ENCODE measurements at places on chromosomes 2 and 18.
A peak's percentile ranks its signal among the peaks of the same experiment; 100 is the strongest.

GRCh38 chr18:1648712-1649111 is 744.0 kb downstream of the ADCYAP1 start:
- DNase-seq, result no peak

DNA sequence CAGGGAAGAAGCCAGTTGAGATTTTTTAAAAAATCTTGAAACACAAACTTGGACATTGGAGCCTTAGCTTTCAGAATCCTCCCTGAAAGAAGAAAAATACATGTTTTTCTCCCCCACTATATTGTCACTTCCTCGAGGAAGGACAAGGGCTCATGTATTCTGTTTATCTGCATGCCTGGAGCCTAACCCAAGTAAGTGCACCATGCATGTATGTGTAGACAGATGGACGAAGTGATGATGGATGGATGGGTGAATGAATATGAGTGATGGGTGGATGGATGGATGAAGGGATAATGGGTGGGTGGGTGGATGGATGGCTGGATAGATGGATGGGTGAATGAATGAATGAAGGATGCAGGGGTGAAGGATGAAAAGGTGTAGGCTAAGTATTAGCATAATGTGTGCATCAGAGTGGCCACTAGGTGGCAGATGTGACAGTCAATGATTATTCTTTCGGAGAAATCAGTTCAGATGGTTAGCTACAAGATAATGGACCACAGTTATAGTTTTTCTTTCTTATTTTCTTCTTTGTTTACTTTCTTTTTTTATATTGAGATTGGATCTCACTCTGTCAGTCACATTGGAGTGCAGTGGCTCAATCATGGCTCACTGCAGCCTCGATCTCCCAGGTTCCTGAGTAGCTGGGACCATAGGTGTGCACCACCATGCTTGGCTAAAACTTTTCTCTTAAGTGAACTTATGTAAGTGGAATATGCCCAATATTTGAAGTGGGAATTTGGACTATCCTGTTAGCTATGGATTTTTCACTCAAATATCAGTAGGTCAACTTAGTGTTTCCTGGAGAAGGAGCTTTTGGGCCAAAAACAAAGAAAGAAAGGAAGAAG is 18.5 kb upstream of the CCDC93 start:
- no peak for DNase-seq

GRCh38 chr2:170819680-170820664 is 3.3 kb downstream of the GAD1 start:
- DNase-seq, result no peak

DNA sequence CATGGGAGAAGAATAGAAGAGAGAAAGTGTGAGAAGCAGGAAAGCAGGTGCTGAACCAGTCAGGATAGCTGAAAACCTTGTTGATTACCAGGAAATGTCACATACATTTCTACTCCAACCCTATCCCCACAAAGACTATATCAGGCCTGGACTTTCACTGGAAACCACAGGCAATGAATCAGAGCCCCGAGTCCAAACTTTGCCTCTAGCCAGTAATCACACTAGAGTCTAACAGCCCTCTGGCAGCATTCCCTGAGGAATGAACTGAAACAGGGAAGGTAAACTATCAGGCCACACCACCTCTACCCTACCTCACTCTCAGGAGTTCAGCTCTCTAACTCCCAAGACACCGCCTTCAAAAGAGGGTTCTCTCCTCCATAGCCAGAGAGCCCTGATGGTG is 18.7 kb upstream of the IHH start:
- no peak for DNase-seq

GRCh38 chr2:109031476-109032228 is 42.6 kb upstream of the EDAR start:
- no peak for DNase-seq

GRCh38 chr18:32271672-32272208 is 81.9 kb downstream of the MEP1B start:
- DNase-seq, result peak; percentile 6

DNA sequence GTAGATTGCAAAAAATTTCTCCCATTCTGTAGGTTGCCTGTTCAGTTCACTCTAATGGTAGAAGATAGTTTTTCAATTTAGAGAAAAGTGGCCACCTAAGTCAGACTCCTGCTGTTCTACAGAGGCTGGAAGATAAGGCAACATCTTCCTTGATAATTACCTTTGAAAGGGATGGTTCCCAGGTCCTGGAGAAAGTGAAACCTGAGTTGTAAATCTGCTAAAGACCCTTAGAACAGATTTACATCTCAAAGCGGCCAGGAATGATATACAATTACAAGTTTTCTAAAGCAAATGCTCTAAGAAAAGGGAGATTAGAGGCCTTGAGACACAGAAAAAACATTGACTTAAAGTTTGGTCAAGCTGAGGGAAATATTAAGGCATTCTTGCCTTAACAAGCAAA is 1350.2 kb upstream of the FAM98A start:
- no peak for DNase-seq

GRCh38 chr2:156649596-156649995 is 213.4 kb downstream of the GPD2 start:
- DNase-seq, result no peak

DNA sequence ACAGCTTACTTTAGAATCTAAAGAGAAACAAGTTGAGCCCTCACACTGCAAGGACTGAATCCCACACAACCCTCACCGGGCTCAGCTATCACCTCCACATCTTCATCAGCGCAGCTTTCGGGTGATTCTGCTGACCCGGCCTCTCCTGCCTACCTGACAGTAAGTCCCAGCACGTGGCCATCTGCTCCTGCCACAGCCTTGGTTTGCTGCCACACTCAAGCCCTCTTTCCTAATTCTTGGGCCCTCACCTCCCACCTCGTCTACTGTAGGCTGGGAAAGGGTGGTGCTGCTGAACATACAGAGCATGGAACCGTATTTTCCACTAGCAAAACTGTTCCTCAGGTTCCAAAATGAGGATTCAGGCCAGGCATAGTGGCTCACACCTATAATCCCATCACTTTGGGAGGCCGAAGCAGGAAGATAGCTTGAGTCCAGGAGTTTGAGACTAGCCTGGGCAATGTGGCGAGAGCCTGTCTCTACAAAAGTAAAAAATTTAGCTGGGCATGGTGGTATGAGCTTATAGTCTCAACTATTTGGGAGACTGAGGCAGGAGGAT is 55.3 kb upstream of the HAAO start:
- no peak for DNase-seq

GRCh38 chr2:128550389-128550788 is 231.7 kb upstream of the HS6ST1 start:
- DNase-seq, result no peak

DNA sequence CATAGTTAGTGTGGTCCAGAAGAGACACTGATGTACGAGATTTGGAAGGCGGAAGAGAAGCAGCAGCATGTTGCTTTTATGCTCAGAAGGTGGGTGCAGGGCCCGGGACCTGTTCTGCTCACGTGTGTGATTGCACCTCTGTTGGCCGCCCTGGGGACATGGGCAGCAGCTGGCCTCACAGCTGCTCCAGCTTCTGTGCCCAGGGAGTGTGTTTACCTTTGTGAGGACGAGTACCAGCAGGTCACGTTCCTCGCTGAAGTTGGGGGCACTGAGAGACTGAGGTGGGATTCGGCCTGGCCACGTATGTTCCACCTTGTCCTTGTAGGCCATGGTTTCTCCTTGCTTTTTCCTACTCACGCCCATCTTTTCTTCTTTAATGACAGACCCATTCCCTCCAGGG is 86.3 kb downstream of the PMAIP1 start:
- no peak for DNase-seq

DNA sequence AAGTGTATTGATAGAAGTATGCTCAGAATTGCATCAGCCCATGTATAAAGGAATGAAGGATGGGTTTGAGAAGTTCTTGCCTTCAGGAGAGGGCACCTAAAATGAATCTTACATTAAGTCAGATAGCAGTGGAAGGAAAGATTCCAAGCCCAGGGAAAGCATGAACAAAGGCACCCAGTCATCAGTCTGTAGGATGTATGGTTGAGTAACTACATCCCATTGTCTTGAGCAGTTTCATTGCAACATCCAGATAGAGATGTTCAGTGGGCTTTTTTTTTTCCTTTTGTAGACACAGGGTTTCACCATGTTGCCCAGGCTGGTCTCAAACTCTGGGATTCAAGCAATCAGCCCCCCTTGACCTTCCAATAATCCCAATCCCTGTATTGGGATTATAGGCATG is 80.7 kb downstream of the ARHGAP28 start:
- DNase-seq, result no peak

DNA sequence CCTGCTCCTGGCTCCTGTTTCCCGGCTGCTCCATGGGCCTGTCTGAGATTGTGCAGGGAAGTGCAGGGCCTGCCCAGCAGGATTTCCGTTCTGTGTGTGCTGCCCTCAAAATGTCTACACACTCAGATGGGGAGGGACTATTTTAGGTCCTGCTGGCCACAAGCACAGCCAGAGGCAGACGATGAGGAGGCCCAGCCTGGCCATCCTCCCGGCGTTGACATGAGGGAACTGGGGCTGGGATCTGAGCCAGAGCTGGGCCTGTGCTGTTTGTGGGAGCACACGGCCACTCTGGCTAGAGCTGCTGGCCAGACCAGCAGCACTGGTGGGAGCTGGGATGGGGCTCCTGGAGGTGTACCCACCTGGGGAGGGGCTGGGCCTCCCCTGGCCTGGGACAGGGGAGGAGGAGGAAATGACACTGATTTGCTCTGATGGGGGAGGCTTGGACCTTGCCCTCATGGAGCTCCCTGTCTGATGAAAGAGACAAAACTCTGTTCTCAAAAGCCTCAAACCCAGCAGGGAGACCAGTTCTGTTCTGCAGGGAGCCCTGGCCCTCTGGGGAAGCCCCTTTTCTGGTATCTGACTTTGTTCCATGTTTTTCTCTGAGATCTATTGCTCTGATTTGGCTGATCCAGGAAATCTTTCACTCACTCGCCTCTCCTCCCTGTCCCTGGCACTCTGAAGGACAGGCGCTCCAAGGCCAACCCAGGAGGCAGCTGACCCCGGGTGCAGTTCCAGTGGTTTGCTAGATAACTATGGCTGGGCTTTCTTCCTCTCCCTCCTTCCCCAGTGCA is 161.8 kb downstream of the DYSF start:
- no peak for DNase-seq

GRCh38 chr18:43777636-43778304 is 500.5 kb upstream of the SYT4 start:
- DNase-seq, result no peak

DNA sequence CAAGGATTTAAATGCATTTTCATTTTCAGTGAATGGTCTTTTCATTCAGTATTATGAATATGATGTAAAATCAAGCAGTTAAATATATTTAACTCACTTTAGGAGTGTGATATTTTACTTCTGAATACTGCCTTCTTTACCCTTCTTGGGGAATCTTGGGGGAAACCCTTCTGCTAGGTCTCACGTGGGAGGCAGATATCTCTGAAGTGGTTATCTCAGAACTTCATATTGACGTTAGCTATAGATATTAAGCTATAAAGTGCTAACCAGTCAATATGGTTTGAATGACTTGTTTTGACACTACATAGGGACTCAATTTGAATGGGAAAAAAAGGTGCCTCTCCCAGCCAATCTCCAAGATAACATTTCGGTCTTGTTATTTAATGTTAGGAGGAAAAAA is 9.8 kb downstream of the REL start:
- DNase-seq, result no peak

GRCh38 chr2:177679611-177680605 is 287.3 kb downstream of the AGPS start:
- no peak for DNase-seq

DNA sequence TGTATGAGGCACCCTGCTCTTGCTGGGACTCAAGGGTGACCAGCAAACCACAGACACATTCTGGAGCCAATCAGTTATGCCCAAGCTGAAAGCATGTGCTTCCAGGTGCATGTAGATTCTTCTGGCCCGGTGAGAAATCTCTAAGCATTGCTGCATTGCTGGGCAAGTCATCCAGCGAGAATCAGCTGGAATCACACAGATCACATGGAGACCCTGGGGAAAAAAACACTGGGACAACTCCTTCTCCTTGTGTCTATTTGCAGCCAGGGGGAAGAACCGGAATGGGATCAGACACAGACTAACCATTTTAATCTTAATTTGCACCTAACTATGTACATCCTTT is 119.7 kb upstream of the KLF7 start:
- no peak for DNase-seq
